Stimulated activated CD4-positive, alpha-beta T cell treated with anti-CD3 and anti-CD28 coated beads, Interleukin-2, amount 100 ng/mL, for 24 hours (primary cell): ENCODE measurements at places on chromosomes 2 and 18.
A peak's percentile ranks its signal among the peaks of the same experiment; 100 is the strongest.

DNA sequence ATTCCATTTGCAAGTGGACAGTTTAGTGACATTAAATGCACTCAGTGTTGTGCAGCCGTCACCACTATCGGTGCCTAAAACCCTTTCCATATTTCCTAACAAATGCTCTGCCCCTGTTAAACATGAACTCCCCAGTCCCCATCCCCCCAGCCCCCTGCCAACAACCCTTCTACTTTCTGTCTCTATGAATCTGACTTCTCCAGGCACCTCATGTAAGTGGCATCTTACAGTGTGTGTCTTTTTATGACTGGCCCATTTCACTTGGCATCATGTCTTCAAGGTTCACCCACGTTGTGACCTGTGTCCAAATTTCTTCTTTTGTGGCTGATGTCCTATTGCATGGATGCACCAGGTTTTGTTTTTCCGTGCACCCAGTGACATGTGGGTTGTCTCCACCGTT is 140.9 kb upstream of the GPC1 start:
- DNase-seq = no peak

GRCh38 chr2:119536707-119537106 is 7.5 kb upstream of the CFAP221 start:
- DNase-seq = no peak

- DNase-seq = no peak
Measured at GRCh38 chr2:69683170-69683971, 39.8 kb upstream of the AAK1 start.

DNA sequence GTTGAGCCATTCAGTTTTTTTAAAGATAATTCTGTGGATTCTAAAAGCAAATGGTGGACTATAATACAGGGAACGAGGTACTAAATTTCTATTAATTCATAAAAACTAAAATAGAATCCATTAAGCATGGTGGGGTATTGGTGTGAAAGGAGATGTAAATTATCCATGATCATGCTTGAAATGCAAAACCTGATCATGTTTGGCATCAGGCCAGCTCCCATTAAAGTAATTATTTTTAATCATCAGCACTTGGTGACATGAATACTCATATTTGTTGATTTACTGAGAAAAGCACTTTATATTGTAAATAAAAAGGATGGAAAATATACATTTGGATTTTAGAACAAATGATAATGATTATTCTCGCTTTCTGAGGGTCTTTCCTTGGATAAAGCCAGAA is 232.3 kb upstream of the MEIS1 start:
- no peak for DNase-seq

DNA sequence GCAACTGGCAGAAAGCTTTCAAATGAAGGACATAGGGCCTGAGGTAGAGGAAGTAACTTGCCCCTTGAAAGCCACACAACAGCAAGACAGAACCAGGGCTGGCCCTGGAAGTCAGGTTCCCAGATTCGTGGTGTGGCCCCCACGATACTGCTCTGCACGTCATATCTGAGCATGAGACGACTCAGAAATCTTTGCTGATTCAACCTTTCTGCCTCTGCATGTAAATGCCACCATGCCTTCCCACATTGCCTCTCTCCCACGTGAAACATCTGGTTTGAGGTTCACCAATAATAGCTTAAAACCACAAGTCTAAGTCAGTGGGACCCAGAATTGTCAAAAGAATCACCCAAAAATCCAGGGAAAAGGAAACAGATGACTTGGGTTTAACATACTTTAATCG is 214.0 kb upstream of the TRIB2 start:
- DNase-seq = peak; percentile 57

DNA sequence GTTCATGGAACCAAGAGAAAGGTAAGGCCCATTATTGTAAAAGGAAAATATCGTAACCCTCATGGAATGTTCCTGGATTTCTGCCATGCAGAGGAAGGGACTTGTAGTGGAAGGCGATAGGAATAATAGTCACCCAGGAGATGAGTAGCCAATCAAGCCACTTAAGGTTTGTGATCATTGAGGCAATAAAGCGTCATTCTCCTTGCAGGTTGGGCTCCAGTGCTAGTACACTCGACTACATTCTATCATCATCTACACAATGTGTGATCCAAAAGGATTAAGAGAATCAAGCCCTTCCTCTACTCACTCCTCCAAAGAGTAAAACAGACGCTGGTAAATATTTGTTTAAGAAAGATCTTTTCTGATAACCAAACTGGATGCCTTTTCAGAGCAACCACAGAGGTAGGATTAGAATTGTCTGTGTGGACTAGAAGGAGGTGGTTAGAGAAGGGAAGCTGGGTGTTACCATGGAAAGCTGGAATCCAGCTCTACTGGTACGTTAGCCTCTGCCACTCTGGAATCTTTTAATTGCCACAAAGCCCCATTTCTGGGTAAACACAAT is 245.7 kb downstream of the IKZF2 start:
- DNase-seq = no peak

DNA sequence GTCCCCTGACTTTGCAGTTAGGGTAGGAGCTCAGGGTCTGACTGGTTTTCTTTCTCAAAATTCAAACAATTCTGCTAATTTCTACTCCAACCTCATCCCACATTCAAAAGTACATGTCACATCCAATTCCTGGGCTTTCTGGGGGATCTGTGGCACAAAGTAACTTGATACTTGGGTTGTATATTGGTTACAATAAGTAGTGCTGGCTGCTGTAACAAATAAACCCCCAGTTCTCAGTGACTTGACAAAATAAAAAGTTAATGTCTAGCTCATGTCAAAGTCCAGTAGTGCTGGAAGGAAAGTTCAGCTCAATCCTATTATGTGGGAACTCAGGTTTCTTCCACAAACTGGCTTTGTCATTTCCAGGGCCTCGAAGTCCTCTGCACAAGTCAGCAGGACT is 23.1 kb downstream of the LGALSL start:
- no peak for DNase-seq
